Islet precursor cell (in vitro differentiated cells): ENCODE measurements at places on chromosomes 7 and 10.

DNA sequence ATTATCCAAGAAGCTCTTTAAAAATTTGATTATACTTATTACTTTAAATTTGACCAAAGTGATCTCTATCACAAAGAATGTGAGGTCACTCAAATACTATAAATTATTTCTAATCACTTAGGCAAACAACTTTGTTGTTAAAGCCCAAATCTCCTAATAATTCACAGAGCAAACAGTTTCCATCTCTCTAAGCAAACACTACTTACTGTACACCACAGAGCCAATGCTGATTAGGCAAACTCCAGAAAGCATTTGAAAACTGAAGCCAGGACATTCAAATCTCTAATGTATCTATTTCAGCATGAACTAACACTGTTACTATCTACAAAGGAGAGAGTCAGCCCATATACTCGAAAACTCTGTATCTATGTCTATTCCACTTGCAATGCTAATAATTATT is 107.1 kb downstream of the RNF32 start:
- no peak for DNase-seq

DNA sequence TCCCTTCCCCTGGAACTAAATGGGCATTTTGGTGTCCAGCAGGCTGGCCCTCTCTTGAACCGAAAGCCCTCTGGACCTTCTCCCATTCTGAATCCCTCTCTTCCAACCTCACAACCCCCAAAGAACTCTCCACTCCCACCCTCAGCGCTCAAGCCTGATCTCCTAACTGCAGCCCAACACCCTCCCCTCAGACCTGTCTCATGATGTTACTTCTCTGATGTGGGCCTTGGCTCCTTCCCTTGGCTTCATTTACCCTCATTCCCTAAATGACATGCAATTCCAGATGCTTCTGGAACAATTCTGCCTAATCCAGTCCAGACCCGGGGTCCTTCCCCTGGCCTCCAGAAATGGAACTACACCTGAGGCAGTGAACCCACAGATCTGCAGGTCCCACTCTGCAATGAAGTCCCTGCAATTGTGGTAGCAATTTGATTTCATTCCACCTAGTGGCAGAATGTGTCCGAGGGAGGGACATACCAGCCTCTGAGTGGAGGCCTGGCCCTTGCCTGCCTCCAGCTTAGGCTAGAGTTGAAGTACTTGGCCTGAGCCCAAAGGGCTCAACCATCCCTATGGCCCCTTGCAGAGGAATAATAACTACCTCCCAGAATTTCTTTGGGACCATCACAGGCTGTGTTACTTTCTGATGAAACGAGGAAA is 4.1 kb upstream of the CEP41 start:
- DNase-seq, result no peak

- no peak for DNase-seq
Measured at GRCh38 chr7:84688671-84689070, 494.1 kb upstream of the SEMA3A start.

DNA sequence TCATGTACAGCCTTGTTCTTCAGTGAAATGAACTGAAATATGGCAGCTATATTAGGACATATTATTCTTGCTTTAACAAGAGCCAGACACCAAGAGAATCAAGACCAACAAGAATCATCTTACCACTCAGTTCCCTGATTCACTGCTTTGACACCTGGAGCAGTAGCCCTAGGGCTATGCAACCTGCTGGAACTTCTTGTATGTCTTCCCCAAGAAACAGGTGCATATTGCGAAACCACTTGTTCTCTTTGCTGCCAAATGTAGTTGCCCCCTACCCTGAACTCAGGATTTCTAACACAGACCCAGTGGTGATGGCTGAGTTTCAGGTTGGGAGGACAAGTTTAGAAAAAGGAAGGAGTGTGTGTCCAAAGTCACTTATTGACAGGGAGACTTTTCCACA is 46.1 kb downstream of the WIPF3 start:
- DNase-seq, result no peak
